ENCODE measurements at places on chromosomes 16 and 17.

DNA sequence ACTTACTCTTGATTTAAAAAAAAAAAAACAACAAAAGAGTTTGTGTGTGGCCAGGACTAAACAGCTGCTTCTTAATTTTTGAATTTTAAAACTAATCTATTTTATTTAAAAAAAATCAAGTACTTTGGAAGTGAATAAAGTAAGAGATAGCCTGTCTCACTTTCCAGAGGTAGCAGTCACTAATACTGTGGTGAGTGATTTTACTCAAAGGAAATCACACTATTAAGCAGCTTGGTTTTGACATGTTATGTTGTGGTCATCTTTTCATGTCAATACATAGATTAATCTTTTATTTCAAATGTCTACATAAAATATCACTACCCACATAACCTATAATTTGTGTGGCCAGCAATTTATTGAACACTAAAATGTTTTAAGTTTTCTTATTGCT lies 102.2 kb upstream of the HLF start:
- DNase-seq: no peak
- no peaks in the 10 kb centered on the region for H3K36me3 ChIP-seq
- no peaks in the 10 kb centered on the region for H3K27me3 ChIP-seq
- no peak overlapping the region for H3K4me3 ChIP-seq
- no peak overlapping the region for H3K27ac ChIP-seq
- peaks cover 2% of the 10 kb centered on the region for H3K4me1 ChIP-seq

GRCh38 chr17:17351356-17351891 lies 48.3 kb downstream of the NT5M start:
- H3K27me3 ChIP-seq: no peaks in the 10 kb centered on the region
- no peaks in the 10 kb centered on the region for H3K36me3 ChIP-seq
- no peak for DNase-seq
- peaks cover 19% of the 10 kb centered on the region for H3K4me1 ChIP-seq
- no peak overlapping the region for H3K4me3 ChIP-seq

GRCh38 chr17:8841844-8842243 lies 25.6 kb downstream of the PIK3R6 start:
- no peaks in the 10 kb centered on the region for H3K27me3 ChIP-seq
- peaks cover 24% of the 10 kb centered on the region for H3K4me1 ChIP-seq

DNA sequence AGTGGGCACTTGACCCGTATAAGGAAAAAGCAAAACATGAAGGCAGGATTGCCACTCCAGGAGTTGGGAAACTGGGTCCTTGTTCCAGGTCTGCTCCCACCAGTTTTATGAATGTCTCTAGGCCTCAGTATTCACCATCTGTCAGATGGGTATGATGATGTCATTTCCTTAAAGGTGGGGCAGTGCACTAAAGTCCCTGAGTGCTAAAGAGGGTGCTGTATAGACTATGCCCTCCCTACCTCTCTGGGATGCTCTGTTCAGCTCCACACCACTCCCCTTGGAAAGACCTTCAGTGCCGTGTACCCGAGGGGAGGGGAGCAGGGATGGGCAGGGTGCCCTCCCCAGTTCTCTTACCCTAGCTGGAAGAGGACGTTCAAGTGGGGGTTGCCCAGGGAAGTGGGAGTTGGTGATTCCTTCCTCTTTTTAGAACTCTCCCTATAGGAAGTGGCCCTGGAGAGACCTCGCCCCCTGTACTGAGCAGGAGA lies 2.2 kb downstream of the LASP1 start:
- H3K4me1 ChIP-seq: peaks cover 87% of the 10 kb centered on the region
- no peaks in the 10 kb centered on the region for H3K27me3 ChIP-seq
- no peak for DNase-seq
- no peaks in the 10 kb centered on the region for H3K36me3 ChIP-seq

DNA sequence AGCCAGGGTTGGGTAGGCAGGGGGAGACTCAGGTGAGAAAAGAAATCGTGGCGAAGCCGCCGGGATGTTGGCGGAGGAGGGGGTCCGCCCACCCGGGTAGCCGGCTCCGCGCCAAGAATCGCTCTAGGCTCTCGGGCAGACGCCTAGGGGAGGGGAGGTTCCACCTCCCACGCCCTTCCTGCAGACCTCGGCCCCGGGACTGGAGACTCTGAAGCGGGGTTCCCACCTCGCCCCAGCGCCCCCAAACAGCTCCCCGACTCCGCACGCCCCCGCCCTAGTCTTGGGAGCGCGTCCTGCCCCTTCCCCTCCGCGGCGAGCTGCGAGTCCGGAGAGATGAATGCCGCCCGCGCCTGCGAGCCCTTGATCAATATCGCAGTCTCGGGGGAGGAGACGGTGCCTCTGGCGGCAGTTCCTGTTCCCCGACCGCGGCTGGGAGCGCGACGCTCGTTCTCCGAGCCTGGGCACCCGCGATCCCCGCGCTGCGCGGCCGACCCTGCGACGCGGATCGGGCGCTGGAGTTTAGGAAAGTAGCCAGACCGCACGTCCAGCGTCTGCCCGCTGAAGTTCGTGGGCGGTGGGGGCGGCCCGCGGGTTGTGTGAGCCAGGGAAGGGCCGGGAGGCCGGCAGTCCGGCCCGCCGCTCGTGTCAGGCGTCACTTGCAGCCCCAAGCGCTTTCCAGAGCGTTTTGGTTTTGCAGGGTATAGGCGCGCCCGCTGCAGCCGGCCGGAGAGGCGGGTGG lies 790 bp downstream of the CRHR1 start:
- peak overlapping the region; percentile 67 for H3K4me3 ChIP-seq
- no peaks in the 10 kb centered on the region for H3K36me3 ChIP-seq

DNA sequence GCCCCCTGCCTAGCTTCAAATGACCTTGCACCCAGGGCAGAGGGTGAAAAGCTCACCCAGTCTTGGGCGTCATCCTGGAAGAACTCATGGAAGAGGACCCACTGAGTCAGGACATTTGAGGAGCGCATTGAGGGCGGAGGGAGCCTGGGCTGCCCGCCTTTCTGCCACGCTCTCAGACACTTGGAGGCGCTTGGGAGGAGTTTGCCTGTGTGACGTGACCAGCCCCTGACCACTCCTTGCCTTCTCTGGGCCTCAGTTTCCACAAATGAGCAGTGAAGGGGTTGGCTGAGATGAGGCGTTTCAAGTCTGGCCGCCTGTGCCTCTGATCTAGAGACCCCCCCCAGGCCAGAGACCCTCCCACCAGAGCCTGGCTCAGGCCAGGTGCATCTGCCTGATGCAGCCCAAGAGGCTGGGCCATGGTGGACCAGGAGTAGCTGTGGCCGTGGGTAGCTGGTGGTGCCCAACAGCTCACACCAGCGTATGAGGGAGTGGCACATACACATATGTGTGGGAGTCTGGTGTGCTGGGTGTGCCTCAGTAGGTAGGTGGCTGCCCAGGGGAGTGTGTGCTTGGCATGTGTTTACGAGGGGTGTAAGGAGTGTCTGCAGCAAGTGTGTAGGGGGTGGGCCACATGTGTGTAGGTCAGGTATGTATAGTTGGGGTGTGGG lies 80.2 kb upstream of the TOB1 start:
- DNase-seq: no peak
- H3K36me3 ChIP-seq: no peaks in the 10 kb centered on the region
- H3K27ac ChIP-seq: peak overlapping the region; percentile 12
- H3K27me3 ChIP-seq: no peaks in the 10 kb centered on the region

- no peak overlapping the region for H3K4me3 ChIP-seq
- H3K36me3 ChIP-seq: peaks cover 28% of the 10 kb centered on the region
- H3K4me1 ChIP-seq: peaks cover 22% of the 10 kb centered on the region
- H3K27ac ChIP-seq: no peak overlapping the region
- no peak for DNase-seq
Observed at GRCh38 chr17:18919963-18920362, 32.0 kb upstream of the SLC5A10 start.

DNA sequence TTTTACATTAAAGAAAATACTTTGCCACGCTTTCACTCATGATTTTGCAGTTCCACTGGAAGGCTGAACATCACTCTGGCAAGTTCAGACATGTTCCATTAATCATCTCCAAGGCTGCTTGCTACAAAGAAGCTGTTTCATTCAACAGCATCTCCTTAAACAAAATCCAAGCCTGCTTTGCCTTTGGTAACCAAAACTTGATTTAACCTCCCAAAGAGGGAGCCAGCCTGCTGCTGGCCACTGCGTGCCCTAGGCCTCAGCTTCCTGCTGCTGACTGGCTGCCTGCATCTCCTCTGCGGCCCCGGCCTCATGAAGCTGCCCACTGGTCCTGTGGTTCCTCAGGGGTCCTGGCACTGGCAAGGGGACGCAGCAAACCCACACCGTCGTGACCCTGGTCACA lies 31.8 kb downstream of the ANKRD11 start:
- H3K4me1 ChIP-seq: peaks cover 52% of the 10 kb centered on the region
- H3K36me3 ChIP-seq: no peaks in the 10 kb centered on the region
- no peaks in the 10 kb centered on the region for H3K27me3 ChIP-seq
- peak overlapping the region; percentile 52 for H3K27ac ChIP-seq
- no peak overlapping the region for H3K4me3 ChIP-seq

- H3K4me3 ChIP-seq: no peak overlapping the region
- H3K36me3 ChIP-seq: no peaks in the 10 kb centered on the region
- no peak for DNase-seq
- H3K4me1 ChIP-seq: no peaks in the 10 kb centered on the region
- H3K27me3 ChIP-seq: peaks cover 15% of the 10 kb centered on the region
- H3K27ac ChIP-seq: no peak overlapping the region
Observed at GRCh38 chr17:20702692-20703091, 123.2 kb downstream of the CDRT15L2 start.

DNA sequence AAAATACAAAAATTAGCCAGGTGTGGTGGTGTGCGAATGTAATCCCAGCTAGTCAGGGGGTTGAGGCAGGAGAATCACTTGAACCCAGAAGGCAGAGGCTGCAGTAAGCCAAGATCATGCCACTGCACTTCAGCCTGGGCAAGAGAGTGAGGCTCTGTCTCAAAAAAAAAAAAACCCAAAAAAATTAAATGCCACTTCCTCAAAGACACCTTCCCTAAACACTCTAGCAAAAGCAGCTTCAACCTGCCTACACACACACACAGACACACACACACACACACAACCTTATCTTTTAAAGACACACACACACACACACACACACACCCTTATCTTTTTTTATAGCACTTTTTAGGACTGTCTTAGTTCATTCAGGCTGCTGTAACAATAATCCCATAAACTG lies 201.7 kb upstream of the PSMD7 start:
- no peaks in the 10 kb centered on the region for H3K4me1 ChIP-seq
- no peak overlapping the region for H3K4me3 ChIP-seq
- DNase-seq: no peak
- H3K27ac ChIP-seq: no peak overlapping the region

- peaks cover 77% of the 10 kb centered on the region for H3K4me1 ChIP-seq
- H3K36me3 ChIP-seq: peaks cover 47% of the 10 kb centered on the region
- no peaks in the 10 kb centered on the region for H3K27me3 ChIP-seq
- peak overlapping the region; percentile 0 for H3K4me3 ChIP-seq
- peak; percentile 64 for DNase-seq
Observed at GRCh38 chr17:76404976-76405563, 20.7 kb downstream of the SPHK1 start.

DNA sequence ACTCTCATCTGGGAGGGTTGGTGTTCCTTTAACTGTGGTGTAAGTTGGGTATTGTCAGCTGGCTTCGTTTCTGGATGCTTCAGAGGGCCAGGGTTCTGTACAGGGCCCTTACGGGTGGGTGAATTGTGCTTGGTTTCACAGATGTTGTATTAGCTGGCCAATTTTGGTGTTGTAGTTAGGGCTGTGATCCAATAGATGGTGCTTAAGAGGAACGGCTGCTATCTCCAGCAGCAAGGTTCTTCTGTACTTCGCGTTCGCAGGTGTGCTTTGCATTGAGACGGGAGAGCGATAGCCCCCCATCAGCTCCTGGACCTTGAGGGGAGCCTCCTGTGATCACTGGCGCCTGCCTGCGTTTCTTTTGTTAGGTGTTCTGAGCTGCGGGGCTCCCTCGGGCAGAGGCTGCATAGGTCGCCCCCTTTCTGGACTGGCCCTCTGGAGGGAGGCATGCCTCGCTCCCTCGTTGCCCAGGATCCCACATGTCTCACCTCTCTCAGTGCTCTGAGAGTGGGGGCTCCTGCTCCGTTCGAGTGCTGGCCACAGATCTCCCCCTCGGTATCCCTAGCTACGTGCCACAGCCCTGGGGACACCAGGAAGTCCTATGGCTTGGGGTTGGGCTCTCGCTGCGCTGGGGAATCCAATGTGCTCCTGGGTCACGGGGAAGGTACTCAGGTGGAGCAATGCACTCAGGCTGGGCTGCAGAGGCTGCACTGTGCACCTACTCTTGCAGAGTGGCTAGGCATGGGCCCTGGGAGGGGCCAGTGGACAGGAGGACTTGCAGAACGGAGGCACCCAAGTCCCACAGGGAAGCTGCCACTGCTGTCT lies 837 bp upstream of the PRDM7 start:
- no peaks in the 10 kb centered on the region for H3K36me3 ChIP-seq
- H3K4me3 ChIP-seq: peak overlapping the region; percentile 64
- H3K27ac ChIP-seq: peak overlapping the region; percentile 58
- no peak for DNase-seq

DNA sequence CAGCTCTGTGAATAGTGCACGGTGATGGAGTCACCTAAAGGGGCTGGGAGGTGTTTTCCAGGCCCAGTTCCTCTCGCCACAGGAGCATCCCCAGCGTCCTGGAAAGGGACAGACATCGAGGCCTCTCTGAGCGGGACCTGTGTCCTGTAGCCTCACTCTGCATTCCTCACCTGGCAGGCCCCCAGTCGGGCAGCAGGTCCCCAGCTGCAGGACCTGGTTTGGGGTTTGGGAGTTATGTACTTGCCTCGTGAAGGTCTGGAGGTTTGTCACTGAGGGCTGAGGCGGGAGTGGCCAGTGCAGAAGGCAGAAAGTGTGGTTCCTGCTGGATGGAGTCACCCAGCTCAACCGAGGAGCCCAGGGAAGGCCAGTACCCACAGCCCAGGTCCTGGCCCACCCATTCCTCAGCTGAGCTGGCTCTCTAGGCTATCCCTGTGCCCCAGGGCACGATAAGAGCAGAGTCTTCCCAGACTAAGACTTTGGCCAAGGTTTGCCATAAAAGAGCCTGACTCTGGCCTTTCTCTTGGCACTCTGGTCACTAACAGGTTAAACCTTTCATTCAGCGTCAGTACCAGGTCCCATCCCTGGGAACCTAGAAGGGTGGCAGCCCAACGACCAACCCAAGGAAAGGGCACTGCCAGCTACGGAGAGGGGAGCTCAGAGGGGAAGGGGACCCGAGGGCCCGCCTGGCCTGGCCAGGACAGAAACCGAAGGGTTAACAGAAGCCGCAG lies 24.4 kb downstream of the TBX4 start:
- H3K27me3 ChIP-seq: peaks cover 67% of the 10 kb centered on the region
- no peaks in the 10 kb centered on the region for H3K36me3 ChIP-seq
- no peak overlapping the region for H3K4me3 ChIP-seq
- H3K4me1 ChIP-seq: no peaks in the 10 kb centered on the region
- H3K27ac ChIP-seq: no peak overlapping the region

DNA sequence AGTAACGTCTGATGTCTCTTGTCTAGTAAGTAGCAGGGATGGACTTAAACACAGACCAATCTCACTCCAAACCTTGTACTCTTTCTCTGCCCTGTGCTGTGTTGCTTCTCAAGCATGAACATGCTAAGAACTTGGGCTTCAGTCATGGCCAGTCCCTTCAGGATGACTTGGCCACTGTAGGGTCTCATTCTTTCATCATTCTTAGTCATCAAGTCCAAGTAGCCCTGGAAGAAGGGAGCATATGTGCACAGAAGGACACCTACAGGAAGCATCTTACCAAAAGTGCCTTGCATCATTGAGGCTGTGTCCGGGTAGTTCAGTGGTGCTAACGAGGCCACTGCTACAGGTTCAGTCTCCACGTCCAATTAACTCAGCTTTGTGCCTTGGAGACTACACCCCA lies 80.7 kb downstream of the CDK5R1 start:
- H3K4me1 ChIP-seq: no peaks in the 10 kb centered on the region
- H3K27ac ChIP-seq: no peak overlapping the region
- H3K27me3 ChIP-seq: no peaks in the 10 kb centered on the region
- no peak overlapping the region for H3K4me3 ChIP-seq
- H3K36me3 ChIP-seq: no peaks in the 10 kb centered on the region

All from left ventricle myocardium inferior (tissue), 1 donor.